ENCODE measurements at places on chromosomes 2 and 18. TPM values are rescaled to one million over a fixed set of nuclear protein-coding genes. Genes with fewer than 3 reads are reported as not detected.

DNA sequence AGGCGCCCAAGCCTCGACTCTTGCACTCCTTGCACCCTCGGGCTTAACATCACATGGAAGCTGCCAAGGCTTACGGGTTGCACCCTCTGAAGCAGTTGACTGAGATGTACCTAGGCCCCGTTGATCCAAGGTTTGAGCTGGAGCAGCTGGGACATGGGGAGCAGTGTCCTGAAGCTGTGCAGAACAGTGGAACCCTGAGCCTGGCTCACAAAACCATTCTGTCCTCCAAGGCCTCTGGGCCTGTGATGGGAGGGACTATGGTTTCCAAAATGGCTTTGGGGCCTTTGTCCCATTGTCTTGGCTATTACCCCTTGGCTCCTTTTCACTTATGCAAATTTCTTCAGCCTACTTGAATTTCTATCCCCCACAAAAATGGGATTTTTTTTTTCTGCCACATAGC is 454.0 kb downstream of the PIK3C3 start:
- DNase-seq, result no peak

- DNase-seq, result no peak
These were observed 211.4 kb upstream of the LRRTM1 start for GRCh38 chr2:80515964-80516363.

The LOXHD1 gene
- total RNA-seq, result 0.37 TPM

GRCh38 chr18:12656938-12657683 is 796 bp downstream of the SPIRE1 start:
- no peak for DNase-seq

- no peak for DNase-seq
These were observed 290.8 kb downstream of the PRKCE start for GRCh38 chr2:45942237-45942738.

- no peak for DNase-seq
These were observed 162.5 kb upstream of the SETBP1 start for GRCh38 chr18:44518091-44518615.

The REG3G gene
- total RNA-seq, result not detected

DNA sequence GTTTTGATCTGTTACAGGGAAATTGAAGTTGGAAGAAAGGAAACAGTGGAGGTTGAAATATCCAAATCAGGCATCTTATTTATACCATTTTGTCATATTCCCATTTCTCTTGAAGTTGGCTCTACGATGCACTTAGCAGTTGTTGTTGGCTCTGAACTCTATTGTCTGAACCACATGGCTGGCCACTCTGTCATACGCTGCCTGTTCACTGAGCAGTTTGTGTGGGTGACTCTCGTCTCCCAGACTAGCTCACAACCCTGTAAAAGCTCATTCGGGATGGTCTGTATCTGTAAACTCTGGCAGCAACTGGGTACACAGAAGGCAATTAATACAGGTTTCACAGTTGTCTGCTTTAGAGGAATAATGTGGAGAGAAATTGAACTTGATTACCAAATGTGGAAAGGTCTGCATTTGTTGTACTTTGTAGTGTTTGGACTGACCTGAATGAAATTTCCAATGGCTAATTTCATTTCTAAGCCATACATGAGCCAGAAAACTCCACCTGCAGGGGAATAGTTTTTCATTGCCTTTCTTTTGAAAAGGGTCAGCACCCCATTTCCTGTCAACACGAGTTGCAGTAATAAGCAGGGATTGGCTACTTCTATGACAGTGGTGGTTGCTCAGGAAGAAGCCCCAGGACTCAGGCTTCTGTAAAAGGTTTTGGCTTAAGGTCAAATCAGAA is 378.2 kb downstream of the OSR1 start:
- DNase-seq, result no peak

- DNase-seq, result no peak
These were observed 60.1 kb downstream of the CWC22 start for GRCh38 chr2:179946810-179947615.

The ACMSD gene
- total RNA-seq, result not detected

DNA sequence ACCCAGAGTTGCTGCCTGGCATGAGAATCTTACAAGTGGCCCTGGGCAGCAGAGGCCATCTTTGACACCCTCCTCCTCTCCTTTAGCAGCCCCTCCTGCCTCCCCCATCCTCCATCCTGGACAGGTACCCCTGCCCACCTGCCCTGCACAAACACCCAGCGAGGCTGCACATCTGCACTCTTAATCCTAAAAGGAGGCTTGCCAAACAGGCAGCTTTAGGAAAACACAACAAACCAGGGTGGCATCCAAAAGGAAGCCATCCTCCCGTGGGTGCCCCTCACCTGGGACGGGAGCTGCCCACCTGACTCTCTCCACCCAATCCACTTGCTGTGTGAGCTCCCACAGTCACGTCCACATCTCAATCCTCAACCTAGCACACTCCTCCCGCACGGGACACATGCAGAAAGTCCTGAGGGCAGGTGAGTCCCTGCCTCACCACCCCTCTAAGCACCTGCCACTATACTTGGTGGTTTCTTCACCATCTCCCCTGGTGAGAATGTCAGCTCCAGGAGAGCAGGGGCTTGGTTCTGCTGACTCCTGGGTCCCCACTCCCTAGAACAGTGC is 5.8 kb downstream of the BIN1 start:
- peak; percentile 45 for DNase-seq

GRCh38 chr2:45120546-45120945 is 111.3 kb upstream of the SIX2 start:
- DNase-seq, result no peak

The REG1B gene
- 0.69 TPM for total RNA-seq

DNA sequence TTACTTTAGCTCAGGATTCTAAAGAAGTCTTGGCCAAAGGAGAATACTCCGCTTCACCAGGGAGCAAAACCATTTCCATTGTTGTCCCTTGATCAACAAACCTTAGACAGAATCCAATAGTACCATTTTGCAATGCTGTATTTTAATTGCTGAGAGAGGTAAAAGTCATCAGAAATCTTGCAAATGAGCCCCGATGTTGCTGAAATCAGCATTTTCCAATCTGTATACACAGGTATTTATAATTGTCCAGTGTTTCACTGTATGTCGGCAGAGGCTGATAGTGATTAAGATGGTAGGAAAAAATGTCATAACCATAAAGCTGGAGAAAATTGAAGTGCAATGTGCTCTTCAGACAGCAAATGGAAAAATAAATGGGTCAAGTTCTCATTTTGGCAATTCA is 170.0 kb upstream of the ARL4C start:
- no peak for DNase-seq

The RAD51AP2 gene
- total RNA-seq, result not detected

- DNase-seq, result no peak
These were observed 5.7 kb upstream of the SPATS2L start for GRCh38 chr2:200300638-200301314.

GRCh38 chr2:238771218-238771617 is 76.7 kb upstream of the TWIST2 start:
- no peak for DNase-seq

- no peak for DNase-seq
These were observed 344.0 kb upstream of the DDX18 start for GRCh38 chr2:117470311-117471095.

- DNase-seq, result peak; percentile 18
These were observed 19.2 kb downstream of the KCNF1 start for GRCh38 chr2:10930721-10931516.

The ABCG5 gene
- not detected for total RNA-seq

DNA sequence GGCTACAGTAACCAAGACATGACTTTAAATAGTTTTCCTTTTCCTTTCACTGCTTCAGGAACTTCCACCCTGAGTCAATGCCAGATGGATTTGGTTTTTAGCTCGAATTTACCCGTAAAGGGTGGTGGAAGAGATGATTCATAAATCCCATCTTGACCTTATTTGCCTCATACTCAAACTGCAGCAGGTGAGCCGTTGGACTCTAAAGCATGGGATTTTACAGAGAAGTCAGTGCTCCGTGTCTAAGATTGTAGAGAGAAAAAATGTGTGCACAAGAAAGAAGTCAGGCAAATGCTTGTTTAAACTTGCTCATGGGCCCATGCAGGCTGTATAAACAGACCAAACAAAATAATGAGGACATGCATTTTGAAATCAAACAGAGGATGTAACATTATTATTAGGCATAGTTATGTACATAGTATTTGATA is 369.7 kb upstream of the TRIB2 start:
- no peak for DNase-seq

DNA sequence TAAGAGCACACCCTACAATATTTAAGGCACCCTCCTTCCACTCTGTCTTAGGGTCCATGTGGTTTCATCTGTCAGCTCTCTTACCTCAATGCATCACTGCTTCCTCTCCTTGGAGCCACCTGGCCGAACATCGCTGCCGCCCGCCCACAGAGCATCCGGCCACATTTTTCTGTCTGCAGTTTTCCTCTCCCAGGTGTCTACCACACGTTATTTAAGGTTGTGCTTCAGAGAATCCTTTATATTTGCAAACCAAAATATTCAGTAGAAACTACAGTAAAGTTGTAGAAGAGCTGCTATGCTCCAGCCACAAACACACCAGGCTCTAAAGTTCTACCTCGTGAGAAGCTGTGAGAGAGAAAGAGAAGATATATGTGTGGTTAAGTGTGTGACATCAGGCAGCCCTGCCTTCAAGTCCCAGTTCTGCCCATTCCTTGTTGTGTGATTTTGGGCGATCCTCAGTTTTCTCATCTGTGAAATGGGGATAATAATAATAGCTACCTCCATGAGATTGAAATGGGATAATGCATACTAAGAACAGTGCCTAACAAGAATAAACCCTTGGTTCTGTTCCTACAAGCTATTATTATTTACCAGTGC is 4.9 kb upstream of the STK17B start:
- no peak for DNase-seq

- no peak for DNase-seq
These were observed 15.2 kb upstream of the LBH start for GRCh38 chr2:30216157-30216556.

The PUS10 gene
- 4.5 TPM for total RNA-seq

DNA sequence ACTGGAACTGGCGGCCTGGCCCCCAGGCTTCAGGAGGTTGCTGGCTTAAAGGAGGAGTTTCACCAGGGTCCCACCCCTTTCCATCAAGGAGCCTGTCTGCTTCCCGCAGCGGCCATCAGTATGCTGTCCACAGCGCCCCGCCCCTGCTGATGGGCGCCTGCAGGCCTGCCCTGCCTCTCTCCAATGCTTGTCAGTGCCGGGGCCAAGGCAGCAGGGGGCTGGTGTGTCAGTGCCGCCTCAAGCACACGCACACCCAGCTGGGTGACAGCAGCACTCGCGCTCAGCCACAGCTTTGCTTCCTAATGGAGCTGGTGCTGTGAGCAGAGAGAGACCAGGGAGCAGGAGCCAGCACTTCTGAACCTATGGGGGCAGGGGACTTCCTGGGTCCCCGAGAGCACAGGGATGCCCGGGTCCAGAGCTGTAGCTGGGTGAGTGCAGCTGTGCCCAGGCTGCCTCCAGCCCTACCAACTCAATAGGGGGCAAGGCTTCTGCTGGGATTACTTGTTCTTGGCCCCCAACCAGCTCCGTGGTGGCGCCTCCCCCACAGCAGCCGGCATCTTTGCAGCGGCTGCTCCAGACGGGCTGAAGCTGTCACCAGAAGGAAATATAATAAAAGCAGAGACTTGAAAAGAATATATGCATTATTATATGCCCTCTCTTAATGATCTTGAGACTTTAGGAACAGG is 377.2 kb upstream of the LRATD1 start:
- DNase-seq, result peak; percentile 57

The KCNS3 gene
- total RNA-seq, result 7.2 TPM

DNA sequence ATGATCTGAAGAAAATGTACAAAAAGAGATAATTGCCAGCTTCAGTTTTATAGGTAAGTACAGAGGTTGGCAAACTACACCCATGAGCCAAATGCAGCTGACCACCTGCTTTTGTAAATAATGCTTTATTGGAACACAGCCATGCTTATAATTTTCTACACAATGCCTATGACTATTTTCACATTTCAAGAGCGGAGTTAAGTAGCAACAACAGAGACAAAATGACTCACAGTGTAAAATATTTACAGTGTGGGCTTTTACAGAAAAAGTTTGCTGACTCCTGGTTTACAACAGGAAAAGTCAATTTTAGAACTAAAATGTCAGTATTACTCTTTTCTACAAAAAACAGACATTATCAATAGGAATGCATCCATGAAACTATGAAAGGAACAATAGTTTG is 26.0 kb downstream of the CWC22 start:
- no peak for DNase-seq

DNA sequence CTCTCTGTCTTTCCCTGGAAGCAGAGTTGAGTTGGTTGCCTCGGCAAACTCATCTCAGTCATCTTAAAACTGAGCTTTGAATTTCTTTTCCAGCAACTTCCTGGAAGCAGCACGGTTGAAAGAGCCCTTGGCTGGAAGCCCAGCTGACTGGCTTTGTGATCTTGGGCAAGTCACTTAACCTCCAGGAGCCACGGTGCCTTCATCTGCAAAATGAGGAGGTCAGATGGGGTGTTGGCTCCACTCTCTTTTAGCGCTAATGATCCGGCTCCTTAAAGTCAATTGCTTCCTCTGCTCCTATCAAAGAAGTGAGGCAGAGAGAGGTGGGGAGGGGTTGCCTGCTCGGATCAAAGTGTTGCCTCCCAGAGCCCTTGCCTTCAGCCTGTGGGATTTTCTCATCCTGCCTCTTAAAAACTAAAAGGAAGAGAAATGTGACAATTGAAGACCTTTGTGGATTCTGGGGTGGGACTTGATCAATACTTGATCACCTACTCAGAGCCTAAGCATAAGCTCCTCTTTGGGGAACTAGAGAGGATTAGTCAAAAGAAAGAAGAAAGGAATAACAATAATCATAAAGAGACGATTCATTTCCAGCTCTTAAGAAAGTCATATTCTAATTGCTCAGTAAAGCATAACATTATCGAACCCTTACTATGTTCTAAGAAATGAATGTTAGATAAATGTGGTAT is 86.6 kb downstream of the MYCN start:
- no peak for DNase-seq

DNA sequence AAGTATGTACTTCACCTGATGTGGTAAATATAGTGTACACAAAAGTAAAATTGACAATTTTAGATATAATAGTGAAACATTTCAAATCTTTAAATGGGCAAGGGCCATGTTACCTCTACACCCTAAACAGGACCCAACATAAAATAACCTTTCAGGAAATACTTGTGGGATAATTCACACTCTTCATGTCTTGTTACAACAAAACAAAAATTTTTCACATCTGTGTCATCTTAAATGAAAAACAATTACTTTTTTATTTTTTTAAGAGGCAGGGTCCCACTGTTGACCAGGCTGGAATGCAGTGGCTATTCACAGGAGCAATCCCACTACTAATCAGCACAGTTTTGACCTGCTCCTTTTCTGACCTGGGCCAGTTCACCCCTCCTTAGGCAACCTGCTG is 42.1 kb downstream of the SRBD1 start:
- no peak for DNase-seq

DNA sequence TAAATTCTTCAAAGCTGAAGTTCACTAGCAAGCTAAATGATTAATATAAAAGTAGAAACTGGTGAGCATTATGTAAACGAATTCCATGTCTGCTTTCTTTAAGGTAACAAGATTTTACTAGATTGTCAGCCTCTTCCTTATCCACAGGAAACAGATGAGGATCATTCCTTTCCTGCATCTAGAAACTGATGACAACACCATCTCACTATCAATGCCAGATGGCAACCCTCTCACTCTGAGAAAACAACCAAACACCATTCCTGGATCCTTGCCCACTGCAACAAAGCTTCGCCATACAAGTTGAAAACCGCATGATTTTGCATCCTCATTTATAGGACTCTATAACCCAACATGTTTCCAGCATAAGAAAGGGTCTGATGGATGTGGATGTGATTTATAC is 122.9 kb downstream of the ZNF521 start:
- DNase-seq, result no peak

The EVX2 gene
- not detected for total RNA-seq
